ENCODE measurements at places on chromosomes 2 and 18. TPM values are rescaled to one million over a fixed set of nuclear protein-coding genes. Genes with fewer than 3 reads are reported as not detected.

DNA sequence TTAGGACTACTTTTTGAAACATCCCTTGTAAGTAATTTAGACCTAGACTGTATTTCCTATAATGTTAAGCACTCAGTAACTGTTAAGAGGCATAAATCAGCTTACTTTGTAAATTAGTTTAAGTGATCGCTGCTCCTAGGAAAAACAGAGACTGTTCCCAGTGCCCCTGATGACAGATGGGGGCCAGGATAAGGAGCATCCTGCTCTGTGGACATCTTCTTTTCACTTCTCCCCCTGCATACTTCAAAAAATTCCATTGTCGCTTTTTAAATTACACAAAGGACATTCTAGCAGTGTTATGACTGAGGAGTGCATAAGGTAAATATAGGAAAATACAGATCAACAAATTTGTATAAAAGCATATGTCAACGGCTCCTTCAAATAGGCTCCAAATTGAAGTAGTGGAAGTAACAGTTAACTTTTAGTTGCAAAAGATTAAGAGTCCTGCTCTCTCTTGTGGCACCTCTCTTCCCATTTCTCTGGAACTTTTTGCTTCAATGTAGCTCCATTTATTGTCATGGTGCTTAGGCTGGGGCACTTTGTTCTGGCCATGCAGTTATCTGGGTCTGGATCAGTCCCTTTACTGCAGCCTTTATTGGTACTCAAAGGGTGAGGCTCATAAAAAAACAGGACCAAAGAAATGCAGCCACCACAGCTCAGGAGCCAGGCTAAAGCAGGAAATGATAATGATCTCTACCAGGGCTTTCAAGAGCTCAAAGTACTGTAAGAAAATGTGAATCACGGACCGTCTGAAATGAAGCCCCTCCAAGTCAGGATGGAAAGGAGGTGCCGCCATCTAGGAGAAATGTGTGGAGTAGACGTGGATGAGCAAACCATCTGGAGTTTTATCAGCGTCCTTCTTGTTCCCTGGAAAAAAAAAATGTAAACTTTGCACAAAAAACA lies 162.1 kb upstream of the ZNF516 start:
- no peak for DNase-seq

Gene TOGARAM2
- total RNA-seq: 0.95 TPM

DNA sequence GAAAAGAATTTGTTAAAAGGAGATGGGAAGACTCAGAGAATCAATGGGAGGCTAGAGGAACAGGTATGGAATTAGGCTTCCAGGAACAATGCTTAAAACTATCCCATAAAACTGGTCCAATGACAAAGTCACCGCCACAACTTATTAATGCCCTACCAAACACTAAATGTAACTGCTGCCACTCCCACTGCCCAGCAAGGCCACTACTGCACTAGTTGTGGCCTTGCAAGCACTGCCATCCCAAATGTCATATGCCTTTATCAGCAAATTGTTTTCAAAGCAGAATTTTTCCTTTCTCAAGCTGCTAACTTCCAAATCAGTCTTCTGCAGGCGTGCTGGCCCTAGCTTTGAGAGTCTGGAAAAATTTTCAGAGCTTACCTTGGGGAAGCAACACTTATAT lies 14.5 kb upstream of the C2orf69 start:
- DNase-seq: no peak

GRCh38 chr2:239337877-239338484 lies 62.8 kb downstream of the HDAC4 start:
- DNase-seq: no peak

Gene UGT1A8
- total RNA-seq: not detected

DNA sequence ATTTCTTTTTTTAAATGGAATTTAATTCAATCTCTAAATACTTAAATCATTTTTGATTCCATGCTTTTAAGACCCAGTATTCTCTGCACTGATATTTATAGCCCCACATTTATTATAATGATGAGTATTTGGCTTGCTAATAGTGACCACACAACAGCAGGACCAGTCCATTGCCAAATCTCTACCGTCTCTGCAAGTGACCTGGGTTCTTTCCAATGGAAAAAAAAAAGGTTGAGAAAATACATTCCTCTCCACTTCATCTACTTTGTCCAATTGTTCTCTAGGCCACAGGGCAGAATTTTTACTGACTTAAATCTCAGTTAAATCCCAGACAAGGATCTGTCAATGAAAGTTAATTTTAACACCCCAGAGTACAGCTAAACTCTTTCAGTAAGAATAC lies 20.5 kb downstream of the GRB14 start:
- no peak for DNase-seq

Gene IL36RN
- total RNA-seq: not detected

GRCh38 chr2:35858216-35858615 lies 497.4 kb upstream of the CRIM1 start:
- DNase-seq: no peak

Gene RND3
- total RNA-seq: 11.2 TPM

DNA sequence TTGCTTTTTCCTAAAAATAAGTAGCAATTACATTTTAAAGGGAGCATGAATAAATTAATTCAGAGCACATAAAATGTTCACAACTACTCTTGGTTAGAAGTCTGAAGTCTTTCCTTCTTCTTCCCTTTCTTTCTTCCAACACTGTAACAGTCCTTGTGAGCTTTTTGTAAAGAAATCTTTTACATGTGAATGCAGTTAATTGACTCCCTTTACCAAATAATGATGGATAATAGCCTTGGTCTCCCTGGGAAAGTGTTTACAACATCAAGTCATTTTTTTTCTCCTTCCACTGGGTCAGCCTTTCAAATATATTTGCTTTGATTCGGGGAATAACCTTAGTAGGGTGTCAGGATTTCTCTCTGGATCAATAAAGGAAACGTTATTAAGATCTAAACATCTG lies 39.1 kb downstream of the CALCRL start:
- DNase-seq: no peak

DNA sequence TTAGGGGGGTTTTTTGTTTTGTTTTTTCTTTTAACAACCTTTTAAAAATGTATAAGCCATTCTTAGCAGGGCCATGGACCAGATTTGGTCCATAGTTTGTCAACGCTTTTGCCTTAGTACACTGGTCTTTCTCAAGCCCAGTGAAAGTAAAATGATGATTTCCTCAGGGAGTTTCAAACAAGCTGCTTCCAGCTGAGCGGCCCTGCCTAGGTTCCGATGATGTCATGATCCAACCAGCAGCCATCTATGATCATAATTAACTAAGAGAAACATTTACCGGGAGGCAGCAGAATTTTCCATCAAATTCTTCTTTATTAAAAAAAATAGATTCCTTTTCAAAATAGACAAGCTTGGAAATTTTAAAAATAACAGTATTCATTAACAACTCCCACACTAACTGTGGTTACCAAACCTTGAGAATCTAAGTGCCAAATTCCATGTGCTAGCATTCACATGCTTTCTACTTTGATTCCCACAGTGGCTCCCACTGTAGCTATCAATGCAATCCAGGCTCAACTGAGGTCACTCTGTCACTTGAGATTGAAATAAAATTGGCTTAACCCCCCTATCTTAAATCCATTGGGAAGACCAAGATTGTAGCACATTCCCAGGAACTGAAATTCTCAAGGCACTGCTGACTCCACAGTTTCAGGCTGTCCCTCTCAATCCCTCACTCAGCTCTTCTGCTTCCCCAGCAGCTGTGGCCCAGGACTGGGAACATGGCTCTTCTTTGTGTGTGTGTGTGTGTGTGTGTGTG lies 148.9 kb downstream of the RNF152 start:
- DNase-seq: no peak

Gene AQP12A
- total RNA-seq: not detected

Gene RAX
- total RNA-seq: not detected

- DNase-seq: no peak
These were observed 119.2 kb upstream of the TMEM18 start for GRCh38 chr2:796141-796985.

DNA sequence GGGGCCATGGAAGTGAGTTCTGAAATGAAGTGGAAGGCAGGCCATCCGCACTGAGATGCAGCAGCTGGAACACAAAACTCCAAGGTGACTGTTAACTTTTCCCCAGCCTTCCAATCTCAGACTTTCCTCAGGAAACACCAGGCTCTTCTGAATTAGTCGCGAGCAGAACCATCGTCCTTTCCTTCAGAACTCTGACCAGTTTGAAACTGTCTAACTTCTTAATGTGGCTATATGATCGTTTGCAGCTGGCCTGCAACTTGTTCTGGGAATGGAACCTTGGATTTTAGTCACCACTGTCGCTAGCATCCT lies 620 bp upstream of the RPL37A start:
- no peak for DNase-seq

GRCh38 chr2:207385903-207386302 lies 143.9 kb upstream of the CREB1 start:
- DNase-seq: no peak

GRCh38 chr2:56372071-56372656 lies 188.4 kb downstream of the CCDC85A start:
- DNase-seq: no peak

- peak; percentile 33 for DNase-seq
These were observed 28.4 kb downstream of the ARHGEF4 start for GRCh38 chr2:130864830-130865800.

GRCh38 chr2:223759569-223760430 lies 77.6 kb downstream of the AP1S3 start:
- DNase-seq: no peak

- no peak for DNase-seq
These were observed 119.2 kb downstream of the PRKRA start for GRCh38 chr2:178331474-178332432.

DNA sequence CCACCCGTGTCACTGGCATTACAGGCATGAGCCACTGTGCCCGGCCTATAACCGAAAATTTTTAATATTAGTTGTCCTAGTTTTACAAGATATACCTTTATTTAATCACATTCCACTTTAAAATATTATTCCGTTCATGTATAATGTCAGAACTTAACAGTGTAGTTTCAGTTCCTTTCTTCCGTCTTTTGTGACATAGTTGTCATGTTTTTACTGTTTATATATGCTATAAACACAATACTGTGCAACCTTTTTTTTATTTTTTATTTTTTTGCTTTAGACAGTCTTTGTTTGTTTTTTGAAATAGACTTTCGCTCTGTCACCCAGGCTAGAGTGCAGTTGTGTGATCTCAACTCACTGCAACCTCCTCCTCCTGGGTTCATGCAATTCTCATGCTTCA lies 129.5 kb upstream of the TTC27 start:
- DNase-seq: no peak

DNA sequence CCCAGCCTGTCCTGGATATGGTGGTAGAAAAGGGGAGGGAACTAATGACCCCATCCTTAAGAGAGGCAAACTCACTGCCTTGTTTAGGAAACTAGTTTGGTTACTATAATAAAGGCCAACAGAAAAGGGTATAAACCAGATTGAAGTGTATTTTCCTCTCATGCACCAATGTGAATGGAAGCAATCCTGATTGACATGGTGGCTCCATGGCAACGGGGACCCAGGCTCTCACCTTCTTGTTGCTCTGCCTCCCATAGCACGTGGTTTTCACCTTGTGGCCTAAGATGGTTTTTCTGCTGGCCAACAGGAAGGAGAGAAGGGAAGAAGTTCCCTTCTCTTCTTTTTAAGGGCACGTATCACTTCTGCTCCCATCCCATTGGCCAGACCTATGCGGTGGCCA lies 67.3 kb upstream of the NRP2 start:
- no peak for DNase-seq

DNA sequence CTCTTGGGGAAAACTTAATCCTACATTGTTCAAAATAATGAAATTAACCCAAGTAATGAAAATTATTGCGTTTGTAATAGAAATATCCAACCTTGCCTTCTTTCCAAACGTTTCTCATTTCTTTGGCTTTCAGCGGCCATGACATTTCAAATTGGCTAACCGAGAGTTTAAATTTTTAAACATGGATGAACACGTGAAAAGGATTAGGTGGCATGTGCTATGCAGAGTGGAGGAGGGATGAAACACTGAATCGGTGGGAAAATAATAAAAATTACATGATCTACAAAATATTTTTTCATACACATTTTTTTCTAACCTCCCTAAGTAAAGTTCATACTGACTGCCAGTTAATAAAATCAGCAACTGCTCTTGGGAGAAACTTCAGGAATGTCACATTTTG lies 728.4 kb upstream of the PKDCC start:
- DNase-seq: no peak

GRCh38 chr18:77457681-77458080 lies 208.0 kb downstream of the GALR1 start:
- DNase-seq: no peak

Gene ITGB6
- total RNA-seq: not detected

DNA sequence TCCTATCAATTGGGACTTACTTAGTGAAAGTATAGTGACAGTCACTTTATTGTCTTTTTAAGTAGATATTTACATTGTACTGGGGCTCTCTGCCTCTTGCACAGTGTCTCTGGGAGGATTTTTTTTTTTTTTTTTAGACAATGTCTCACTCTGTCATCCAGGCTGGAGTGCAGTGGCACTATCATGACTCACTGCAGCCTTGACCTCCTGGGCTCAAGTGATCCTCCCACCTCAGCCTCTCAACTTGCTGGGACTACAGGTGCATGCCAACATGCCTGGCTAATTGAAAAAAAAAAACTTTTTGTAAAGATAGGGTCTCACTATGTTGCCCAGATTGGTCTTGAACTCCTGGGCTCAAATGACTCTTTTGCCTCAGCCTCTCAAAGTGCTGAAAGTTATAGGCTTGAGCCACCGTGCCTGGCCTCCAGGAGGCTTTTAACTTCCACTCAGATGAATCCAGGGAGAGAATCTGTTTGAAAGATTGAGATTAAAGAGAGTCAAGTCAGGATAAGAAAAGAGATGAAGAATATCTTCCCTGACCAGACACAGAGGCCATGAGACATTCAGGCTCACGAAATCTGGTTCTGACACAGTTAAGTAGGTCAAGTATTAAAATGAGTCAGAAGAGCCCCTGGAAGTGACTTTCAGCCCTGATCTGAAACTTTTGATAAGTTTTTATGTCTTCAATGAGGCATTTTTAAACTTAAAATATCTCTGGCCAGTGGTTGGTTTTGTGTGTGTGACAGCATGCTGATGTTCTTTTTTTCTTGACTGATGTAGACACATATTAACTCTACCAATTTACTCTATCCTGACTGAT lies 18.3 kb downstream of the ARHGEF33 start:
- DNase-seq: no peak

Gene SNED1
- total RNA-seq: 55.7 TPM

- DNase-seq: no peak
These were observed 531.2 kb downstream of the NYAP2 start for GRCh38 chr2:225930687-225931086.

Gene SPATA3
- total RNA-seq: not detected

- no peak for DNase-seq
These were observed 416.5 kb upstream of the KCNH7 start for GRCh38 chr2:163255086-163255485.

- DNase-seq: no peak
These were observed 20.6 kb downstream of the TMEM87B start for GRCh38 chr2:112075490-112076260.

Gene GPBAR1
- 0.38 TPM for total RNA-seq

Gene IL1RL2
- 1.9 TPM for total RNA-seq

Gene SERPINB13
- total RNA-seq: not detected

Measured in ovary (tissue), 10 donors.